ENCODE measurements at places on chromosomes 4 and X.

DNA sequence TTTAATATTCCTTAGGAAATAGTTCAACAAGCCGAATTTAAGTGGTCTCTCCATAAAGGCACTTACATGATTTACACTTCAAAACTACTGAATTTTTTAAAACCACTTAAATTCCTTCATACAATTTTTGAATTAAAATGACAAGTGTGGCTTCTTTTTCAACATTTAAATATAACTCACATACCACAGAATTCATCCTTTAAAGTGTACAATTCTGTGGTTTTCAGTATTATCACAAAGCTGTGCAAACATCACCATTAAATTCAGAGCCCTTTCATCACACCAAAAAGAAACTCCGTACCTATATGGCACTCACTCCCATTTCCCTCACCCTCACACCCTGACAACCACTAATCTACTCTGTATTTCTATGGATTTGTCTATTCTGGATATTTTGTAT lies 200.9 kb upstream of the MAB21L2 start:
- DNase-seq: no peak

DNA sequence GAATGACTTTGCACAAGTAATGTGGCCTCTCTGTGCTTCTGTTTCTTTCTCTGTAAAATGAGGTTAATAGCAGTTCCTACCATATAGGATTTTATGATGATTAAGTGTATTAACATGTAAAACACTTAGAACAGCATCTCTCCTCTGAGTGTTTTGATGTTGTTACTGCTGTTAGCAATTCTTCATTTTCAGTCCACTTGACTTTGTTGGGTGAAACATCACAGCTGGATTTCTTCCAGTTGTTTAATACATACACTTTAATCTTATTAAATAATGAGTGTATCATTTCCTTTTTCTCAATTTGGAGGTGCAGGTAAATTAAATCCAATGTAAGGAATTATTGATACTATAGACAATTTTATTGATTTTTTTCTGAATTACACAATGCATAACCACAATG lies 113.6 kb downstream of the KDR start:
- no peak for DNase-seq

DNA sequence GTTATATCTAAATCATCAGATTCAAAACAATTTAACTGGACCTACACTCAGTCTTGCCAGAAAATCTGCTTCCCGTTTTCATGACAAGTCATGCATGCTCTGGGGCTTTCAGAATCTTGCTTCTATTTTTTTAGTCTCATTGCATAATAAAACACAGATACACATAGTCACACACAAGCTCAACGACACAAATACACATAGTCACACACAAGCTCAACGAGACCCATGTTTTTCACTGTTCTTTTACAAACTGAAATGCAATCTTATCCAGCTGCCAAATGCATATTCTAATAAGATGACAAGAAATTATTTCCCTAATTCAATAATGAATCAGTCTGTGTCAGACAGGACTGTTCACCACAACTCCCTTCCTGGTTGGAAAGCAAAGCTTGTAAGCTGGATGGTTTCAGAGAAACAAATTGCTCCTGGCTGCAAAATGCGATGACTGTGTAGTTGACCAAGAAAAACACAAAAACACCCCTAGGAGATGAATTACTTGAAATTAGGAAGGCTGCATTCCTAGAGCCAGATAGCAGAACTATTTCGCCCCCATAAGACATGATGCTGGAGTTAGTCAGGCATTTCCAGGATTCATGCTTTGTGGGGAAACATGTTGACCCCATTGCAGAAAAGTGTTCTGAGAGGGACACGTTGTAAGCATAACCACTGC lies 208.7 kb downstream of the CHIC2 start:
- DNase-seq: peak; percentile 67

DNA sequence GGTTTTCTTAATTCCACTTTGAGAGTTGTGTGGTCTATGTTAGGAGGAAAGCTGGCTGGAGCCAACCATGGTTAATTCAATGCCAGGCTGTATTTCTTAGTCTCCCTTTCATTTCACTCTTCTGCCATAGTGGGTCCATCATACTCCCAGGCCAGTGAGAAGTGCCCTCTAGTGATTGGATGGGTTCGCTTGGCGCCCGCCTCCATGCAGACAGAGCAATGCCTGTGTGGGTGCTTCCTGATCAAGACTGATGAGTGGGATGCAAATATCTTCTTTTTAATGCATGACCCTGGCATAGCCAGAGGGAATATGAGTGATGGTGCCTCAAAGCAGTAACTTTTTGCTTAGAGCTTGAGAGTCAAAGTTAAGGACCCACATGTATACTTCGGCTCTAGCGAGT lies 6.4 kb downstream of the BMX start:
- no peak for DNase-seq

- no peak for DNase-seq
Measured at GRCh38 chrX:138287205-138287877, 424.2 kb downstream of the FGF13 start.

DNA sequence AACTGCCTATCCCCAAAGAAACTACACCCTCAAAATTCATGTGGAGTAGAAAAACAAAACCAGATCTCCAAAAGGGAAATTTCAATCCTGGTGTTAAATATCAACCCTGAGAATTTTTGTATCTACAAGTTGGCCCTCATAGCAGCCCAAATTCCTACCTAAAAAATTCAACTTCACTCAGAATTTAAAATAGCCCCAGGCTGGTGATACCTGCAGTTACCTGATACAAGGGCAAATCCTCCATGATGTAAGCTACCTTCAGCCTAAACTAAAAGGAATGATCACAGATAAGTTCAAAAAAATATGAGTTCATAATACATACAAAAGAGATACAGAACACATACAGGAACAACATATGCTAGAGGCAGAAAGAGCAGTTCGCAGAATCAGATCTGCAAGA lies 138.4 kb downstream of the HNRNPD start:
- no peak for DNase-seq

GRCh38 chr4:185524888-185525863 lies 10.1 kb downstream of the PDLIM3 start:
- peak; percentile 35 for DNase-seq

DNA sequence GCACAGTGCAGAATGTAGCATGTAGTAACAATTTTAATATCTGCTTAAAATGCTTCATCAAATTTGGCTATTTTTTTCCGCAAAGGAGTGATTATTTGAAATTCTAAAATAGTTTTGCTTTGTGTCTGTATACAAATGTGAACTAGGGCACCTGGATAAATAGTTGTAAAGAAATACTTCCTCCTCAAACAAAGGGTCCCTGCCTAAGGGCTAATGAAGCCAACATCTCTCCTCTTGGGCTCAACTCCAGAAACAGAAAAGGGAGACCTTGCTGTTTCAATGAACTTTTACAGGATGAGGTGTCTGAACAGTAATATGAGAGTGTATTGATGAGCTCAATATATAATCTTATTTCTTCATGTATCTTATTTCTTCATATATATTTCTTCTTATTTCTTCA lies 30.8 kb upstream of the SCOC start:
- DNase-seq: no peak
